ENCODE measurements at places on chromosomes 4 and X.

DNA sequence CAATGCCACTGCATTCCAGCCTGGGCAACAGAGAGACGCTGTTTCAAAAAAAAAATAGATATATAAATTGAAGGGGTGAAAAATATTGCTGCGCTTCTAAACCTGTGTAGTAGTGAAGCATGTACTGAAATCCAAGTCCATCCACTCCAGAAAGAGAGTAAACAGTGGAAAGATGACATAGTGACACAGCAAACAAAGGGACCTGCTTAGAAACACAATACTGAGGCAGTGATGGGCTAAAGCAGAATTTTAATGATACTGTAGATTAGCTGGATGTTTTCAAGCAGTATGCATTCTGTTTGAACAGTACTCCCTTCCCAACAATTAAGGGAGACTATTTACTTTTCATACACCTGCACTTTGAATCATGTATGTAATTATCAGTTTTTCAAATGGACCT lies 42.5 kb downstream of the TFDP3 start:
- no peak for DNase-seq

- no peak for DNase-seq
Measured at GRCh38 chrX:151825007-151825406, 87.7 kb upstream of the MAGEA4 start.

DNA sequence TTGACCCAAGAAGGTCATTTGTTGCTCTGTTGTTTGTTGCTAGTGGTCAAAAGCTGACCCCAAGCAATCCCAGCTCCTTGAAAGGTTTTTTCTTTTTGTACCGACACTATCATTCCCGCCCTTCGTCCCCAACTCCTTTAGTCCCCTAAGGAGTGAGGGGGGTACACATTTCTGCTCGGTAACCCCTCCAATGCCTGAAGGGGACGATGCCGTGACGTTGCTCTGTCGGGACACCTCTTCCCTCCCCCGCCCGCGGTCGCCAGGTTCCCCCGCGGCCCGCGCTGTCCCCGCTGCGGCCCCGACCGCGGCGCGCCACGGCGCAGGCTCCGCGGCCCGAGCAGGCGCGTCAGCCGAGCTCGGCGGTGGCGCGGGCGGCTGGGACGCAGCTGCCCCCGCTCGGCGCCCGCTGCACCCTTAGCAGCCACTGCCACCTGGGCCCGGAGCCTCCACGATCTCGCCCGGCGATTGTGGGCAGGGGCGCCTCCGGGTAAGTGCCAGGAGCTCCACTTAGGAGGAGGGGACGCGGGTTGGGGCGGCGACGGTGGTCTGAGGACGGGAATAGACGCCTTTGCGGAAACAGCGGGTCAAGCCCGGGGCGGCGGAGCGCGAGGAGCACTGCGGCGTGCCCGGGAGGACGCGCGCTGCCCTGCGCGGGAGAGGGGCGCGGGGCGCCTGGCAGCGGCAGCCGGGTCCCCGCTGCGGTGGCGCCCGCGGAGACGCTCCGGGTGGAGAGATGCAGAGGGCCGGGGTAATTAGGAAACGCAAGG lies at the start of gene GLRB:
TSS of gene GLRB (plus strand) at position 340 of the 767 bp plus-strand sequence. CDS start 1,875 bp downstream, outside the sequence.
- DNase-seq = no peak

DNA sequence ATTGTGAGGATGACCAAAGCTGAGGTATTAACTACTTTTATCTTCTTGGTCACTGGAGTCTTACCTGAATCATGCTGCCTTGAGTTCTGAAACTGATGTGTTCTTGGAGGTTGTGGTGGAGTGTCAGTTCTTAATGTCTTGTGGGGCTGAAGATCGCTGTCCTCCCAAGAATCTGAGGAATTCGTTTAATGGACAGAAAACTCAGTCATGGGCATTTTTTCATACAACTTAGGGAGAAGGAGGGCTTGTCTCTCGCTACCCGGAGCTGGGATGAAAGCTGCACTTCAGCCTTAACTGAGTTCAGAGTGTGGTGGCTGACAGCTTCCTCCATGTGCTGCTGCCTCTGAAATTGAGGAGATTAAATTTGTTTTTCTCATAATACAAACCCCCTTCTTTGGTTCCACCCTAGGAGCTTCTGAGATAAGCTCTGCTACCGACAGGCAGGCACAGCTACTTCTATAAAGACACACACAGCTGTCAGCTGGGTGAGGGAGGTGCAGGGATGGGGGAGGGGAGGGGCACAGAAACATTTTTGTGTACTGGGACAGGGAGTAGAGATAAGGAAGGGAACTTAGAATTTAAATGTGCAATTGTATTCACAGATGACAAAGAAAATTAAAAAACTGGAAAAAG lies 30.8 kb downstream of the RBBP7 start:
- no peak for DNase-seq

DNA sequence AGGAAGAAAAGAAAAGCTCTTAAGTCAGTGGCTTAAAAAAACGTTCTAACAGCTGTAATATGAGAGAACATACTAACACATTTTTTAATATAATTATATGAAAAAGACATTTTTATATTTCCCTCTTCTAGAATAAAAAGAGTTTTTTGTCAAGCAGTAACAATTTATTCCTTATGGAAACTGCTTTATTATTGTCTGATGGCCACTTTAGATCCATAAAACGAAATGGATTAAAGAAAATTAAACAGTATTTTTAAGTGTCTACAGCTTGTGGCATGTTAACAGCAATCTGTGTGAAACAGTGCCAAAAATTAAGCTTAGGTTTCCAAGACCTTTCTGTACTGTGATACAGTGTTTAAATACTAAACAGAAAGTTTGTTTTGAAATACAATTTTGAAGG lies 55.5 kb upstream of the TENM3 start:
- DNase-seq = no peak

GRCh38 chrX:138923805-138924204 lies 212.3 kb upstream of the FGF13 start:
- DNase-seq = no peak

- no peak for DNase-seq
Measured at GRCh38 chrX:131782646-131783045, 238.8 kb downstream of the OR13H1 start.

- DNase-seq = no peak
Measured at GRCh38 chrX:30343206-30343605, 34.0 kb upstream of the NR0B1 start.

DNA sequence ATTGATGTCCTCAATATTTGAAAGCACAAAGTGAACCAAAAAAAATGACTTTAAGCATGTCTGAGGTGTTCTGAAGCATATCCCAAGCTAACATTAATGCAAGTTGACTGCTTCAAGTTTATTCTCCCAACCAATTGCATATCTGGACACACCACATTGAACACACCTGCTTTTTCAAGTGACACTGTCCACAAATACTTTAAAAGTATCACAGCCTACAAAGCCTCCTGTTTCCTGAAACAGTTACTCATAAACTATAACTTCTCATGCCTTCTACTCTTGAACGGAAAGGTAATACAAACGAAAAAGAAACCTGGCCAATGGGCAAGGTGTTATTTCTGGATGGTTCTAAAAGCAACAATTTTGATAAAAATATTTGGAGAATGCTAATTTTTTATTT lies 1.1 kb downstream of the CDKL2 start:
- DNase-seq = no peak

DNA sequence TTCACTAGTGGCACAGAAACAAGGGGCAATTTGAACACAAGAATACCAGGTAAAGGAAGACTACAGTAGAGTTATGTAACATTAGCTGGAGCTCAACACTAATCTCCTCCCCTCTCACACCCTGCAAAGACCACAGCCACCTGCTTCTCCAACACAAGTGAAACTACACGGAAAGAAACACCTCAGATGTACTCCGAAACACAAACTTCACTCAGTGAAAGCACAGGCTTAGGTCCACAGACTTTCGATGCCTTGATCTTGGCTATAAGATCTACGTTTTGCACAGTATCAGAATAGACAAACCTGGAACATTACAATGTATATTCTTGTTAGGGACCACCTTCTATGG lies 7.6 kb downstream of the ACSL1 start:
- DNase-seq = no peak

GRCh38 chrX:6095469-6095868 lies 133.2 kb downstream of the NLGN4X start:
- DNase-seq = no peak

- DNase-seq = no peak
Measured at GRCh38 chrX:72297953-72298730, 7.6 kb downstream of the CITED1 start.

- no peak for DNase-seq
Measured at GRCh38 chr4:174516794-174517193, 5.5 kb downstream of the HPGD start.

- no peak for DNase-seq
Measured at GRCh38 chr4:8171984-8172924, 13.6 kb upstream of the ABLIM2 start.

- no peak for DNase-seq
Measured at GRCh38 chr4:138062929-138063328, 179.2 kb downstream of the SLC7A11 start.

DNA sequence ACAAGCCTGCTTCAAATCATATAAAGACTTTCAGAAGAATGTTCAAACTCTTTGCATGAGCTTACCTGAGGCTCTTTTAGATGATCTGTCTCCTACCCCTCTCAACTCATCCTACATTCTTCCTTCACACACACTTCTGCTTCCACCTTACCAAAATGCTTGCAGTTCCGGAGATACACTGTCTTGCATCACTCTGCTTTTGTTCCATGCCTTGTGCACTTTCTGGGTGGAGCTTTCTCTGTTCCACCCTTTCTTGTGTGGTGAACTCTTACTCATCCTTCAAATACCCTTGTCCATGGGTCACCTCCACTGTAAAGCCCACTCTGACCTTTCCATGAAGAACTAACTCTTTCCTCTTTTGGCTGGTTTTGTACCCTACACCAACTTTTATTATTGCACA lies 18.4 kb upstream of the MGST2 start:
- DNase-seq = no peak

GRCh38 chrX:7068939-7069367 lies 78.6 kb upstream of the STS start:
- DNase-seq = no peak

DNA sequence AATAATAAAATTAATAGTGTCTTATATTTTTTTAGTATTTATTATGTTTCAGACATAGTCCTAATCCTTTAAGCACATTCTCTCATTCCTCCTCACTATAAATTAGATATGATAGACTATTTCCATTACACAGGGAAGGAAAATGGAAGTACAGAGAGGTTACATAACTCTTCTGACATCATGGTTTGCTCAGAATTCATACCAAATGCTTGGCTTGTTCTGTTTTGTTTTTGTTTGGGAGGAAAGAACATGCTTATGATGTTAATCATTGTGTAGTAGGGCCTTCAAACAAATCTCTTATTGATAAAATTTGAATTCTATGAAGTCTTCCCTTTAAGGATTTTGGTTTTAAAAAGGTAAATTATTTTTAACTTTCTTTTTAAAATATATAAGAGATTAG lies 59.5 kb downstream of the RXFP1 start:
- DNase-seq = no peak

DNA sequence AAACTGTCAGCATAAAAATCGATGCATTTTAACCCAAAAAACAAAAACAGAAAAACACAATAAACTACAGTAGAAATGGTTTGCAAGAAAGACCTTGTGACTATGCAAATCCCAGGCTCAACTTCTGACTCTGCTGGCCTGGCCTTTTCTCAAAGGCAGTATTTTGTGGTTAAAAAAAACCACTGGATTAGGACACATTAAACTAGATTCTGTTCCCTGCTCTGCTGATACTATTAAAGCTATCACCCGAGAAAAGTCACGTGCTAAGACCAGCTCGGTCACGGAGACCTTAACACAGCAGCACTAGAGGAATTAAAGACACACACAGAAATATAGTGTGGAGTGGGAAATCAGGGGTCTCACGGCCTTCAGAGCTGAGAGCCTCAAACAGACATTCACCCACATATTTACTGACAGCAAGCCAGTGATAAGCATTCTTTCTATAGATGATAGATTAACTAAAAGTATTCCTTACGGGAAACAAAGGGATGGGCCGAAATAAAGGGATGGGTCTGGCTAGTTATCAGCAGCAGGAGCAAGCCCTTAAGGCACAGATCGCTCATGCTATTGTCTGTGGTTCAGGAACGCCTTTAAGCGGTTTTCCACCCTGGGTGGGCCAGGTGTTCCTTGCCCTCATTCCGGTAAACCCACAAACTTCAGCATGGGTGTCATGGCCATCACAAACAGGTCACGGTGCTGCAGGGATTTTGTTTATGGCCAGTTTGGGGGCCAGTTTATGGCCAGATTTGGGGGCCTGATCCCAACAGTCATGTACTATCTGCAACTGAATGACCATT lies 16.1 kb downstream of the CBR4 start:
- DNase-seq = no peak

GRCh38 chr4:8913121-8913857 lies 41.6 kb upstream of the HMX1 start:
- no peak for DNase-seq

- no peak for DNase-seq
Measured at GRCh38 chr4:336099-336892, 1.3 kb upstream of the ZNF141 start.

All from bone marrow (tissue), 2 donors.